ENCODE measurements at places on chromosomes 6 and 20.

DNA sequence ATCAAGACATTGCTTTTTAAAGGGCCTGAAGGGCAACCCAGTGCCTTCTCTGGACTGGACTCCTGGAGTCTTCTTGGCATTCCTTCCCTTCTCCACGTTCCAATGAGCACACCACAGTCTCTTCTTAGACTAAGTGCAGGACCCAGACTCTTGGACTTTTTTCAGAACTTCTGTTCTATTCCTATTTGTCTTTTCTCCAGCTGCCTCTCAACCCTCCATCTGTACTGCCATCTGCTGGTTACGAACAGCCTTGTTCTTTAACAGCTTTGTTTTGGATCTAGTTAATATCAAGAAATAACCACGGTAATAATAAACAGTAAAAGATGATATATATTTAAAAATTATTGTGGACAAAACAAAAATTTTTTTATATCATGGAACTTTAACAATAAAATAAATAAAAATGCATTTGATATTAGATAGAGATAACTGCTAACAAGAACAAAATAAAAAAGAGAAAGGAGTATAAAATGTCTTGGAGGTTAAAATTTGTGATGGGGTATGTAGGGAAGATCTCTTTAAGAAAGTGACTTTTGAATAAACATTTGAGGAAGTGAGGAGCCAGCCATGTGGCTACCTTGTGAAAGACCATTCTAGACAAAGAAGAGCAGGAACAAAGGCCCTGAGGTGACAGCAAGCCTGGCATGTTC is 105.1 kb upstream of the HCRTR2 start:
- DNase-seq = peak; percentile 35

GRCh38 chr20:3105256-3106137 is 21.0 kb upstream of the AVP start:
- no peak for DNase-seq

DNA sequence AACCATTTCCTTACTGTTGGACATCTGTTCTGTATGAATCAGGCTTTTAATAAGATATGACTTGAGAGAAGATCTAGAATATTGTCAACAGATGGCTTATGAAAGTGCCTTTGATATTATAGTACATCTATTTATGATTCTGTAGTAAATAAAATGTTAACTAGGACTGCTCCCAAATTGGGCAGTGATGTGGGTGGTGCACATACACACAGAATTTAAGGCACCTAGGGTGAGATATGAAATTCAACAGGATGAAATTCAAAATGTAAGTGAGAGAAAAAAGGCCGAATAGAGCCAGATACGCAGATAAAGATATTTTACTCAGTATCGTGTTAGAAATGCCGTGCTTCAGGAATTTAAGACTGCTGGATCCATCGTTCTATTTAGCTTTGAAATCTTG is 26.3 kb downstream of the FAM50B start:
- no peak for DNase-seq

- no peak for DNase-seq
Observed at GRCh38 chr20:63946986-63947637, 9.1 kb downstream of the UCKL1 start.

- no peak for DNase-seq
Observed at GRCh38 chr6:2110504-2110903, 134.9 kb downstream of the GMDS start.

DNA sequence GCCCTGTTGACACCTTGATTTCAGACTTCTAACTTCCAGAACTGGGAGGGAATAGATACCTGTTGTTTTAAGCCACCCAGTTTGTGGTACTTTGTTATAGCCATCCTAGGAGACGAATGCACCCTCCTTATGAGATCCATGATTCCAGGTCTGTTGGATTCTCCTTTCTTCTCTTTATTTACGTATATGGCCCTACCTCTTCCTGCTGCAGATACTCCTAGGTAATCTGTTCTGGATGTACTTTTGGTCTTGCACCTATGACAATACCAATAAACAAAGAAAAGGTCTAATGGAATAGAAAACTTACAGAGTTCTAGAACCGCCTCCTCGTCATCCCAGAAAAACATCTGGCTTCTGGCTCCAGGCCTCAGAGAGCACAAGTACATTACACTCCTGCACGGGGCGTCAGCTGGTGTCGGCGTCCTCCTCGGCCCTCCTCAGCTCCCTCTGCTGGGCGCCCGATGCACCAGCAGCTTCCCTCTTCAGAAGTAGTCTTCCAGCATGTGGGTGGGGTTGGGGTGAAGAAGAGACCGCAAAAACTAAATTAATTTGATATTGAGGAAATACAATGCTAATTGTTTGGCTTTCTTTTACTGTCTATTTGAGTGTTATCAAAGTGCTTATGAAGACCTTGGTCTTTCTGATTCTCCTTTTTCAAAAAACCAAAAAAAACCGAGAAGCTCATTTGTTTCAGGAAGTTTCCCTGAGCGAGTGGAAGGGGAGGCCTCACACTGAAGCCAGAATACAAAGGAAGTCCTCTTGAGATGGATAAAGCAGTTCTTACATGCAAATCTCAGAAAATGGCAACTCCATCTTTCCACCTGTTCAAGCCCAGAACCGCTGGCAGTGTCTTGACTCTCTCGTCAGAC is 9.7 kb upstream of the ATXN1 start:
- DNase-seq = peak; percentile 82

DNA sequence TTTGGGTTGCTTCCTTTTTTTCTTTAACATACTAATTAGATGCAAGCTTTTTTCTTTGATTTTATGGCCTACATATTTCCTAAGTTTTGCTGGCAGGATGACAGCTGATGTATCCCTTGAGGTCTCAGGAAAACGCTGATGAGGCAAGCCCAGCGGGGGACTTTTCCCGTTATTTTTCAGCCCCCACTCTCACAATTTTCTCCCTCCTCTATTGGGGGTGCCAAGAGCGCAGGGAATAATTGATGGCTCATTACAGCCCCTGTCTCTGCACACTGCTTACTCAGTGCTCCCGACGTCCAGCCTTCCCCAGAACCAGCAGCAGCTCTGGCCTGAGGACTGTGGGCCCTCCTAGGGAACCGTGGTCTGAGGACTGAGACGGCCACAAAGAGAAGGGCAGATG is 38.6 kb upstream of the VSTM2L start:
- no peak for DNase-seq

- DNase-seq = no peak
Observed at GRCh38 chr6:72894091-72894490, 272.2 kb downstream of the KCNQ5 start.

- no peak for DNase-seq
Observed at GRCh38 chr6:1603708-1604107, 6.0 kb upstream of the FOXC1 start.

GRCh38 chr6:88377976-88378568 is 211.9 kb upstream of the CNR1 start:
- no peak for DNase-seq

- no peak for DNase-seq
Observed at GRCh38 chr6:162560891-162561290, 166.7 kb downstream of the PRKN start.
